ENCODE measurements at places on chromosomes 7 and 10.

- no peak for DNase-seq
These were observed 130.1 kb downstream of the SND1 start for GRCh38 chr7:127782075-127782474.

- no peak for DNase-seq
These were observed 17.9 kb downstream of the NMT2 start for GRCh38 chr10:15150563-15150962.

GRCh38 chr10:416091-416515 is 273.4 kb downstream of the DIP2C start:
- no peak for DNase-seq

- no peak for DNase-seq
These were observed 14.2 kb downstream of the ZNF365 start for GRCh38 chr10:62388328-62388727.

DNA sequence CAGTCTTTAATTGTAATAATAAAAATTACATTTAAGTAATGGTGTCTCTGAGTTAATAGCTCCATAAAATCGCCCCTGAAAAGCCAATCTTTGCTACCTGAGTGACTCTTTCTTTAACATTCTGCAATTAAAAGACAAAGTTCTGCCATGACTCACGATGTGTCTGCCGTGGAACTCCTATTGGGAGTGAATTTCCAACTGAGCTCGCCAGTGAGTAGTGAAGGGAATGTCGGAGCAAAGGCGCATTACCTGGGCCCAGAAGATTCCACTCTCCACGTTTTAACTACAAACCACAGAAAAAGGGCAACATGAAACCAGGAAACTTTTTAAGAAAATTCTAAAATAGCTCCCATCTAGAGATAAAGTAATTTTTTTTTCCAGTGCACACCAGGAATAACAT is 36.9 kb upstream of the RNF32 start:
- no peak for DNase-seq

DNA sequence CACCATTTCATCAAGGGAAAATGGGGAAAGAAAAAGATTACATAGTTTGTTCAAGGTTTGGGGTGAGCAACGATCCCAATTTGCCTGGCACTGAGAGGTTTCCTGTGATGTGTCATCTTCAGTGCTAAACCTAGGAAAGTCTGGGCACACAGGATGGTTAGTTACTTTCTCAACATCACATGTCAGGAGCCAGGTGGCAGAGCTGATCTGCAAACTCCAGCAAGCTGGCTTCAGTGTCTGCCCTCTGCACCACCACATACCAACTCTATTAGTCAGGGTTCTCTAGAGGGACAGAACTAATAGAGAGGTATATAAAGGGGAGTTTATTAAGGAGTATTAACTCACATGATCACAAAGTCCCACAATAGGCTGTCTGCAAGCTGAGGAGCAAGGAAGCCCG is 11.3 kb downstream of the ADAM12 start:
- no peak for DNase-seq

- DNase-seq: no peak
These were observed 24.5 kb downstream of the ADRB1 start for GRCh38 chr10:114068054-114068707.

DNA sequence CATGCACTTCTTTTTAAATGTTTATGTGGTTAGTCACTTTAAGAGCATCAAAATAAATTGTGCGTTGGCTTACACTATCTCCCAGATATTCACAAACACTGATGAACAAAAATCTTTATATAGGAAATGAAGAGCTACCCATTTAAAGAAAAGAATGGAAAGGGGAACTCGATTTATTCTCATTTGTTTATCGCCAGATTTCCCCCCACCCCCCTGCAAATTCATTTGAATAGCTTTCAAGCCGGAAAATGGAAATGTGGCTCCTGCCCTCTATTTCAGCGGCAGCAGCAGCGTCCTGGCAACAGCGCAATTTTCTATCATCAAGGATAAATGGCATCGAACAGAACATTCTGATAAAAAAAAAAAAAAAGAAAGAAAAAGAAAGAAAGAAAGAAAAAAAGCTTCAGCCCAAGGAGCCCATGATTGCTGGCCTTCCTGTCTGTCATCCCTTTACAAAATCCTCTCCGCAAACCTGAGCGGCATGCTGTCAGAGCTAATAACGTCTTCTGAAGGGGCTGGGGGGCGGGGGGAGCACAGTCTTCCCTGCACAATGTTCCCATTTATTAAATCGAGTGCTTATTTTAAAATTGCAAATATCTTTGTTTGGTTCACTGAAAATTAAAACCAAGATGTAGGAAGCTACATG is 13.7 kb upstream of the DLX6 start:
- DNase-seq: no peak

DNA sequence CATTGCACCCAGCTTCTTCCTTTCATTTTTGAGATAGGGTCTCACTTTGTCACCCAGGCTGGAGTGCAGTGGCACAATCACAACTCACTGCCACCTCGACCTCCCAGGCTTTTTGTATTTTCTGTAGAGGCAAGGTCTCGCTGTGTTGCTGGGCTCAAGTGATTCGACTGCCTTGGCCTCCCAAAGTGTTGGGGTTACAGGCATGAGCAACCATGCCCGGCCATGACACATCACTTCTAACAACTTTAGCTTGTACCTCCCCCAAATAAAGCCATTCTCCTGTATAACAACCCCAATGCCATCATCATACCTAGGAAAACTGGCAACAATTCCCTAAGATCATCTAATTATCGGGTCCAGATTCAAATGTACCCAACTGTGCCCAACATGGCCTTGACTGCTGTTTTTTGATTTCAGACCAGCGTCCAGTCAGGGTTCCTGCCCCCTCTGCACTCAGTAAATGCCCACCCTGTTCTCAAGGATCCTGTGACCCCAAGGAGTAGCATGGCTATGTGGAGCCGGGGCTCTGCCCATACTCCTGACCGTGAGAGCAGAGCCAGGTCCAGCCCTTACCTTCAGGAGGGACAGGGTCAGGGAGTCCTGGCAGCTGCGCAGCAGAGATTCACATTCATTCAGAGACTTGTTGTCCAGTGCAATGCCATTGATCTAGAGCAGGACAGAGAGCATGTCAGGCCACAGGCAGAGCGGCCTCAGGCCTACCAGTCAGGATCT is 102.6 kb downstream of the DLG5 start:
- DNase-seq: no peak

DNA sequence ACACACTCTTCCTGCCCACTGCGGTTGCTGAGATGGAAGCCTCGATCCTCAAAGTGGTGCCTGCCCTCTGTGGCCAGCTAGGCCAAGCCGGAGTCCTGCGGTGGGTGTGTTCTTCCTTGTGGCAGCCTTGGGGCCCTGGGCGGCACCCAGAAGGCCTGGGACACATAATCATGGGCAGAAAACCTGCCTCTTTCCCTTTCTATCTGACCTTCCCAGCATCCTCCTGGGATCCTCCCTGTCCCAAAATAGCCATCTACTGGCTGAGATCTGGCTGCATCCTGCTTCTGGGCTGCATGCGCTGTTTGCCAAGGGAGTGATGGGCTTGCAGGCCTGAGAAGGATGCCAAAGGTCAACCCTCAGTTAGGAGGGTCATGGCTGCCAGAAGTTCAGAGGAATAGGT is 23.9 kb downstream of the COL13A1 start:
- DNase-seq: no peak

DNA sequence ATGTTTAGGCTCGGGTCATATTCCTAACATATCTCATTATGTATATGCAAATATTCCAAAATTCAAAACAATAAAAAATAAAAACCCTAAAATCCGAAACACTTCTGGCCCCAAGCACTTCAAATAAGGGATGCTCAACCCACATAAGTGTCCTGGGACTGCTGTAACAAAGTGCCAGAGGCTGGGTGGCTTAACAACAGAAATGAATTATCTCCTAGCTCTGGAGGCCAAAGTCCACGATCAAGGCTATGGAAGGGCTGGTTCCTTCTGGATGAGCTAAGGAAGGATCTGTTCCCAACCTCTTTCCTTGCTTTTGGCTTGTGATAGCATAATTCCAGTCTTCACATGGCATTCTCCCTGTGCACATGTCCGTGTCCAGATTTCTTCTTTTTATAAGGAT is 181.6 kb upstream of the NFE2L3 start:
- DNase-seq: no peak

- DNase-seq: no peak
These were observed 21.0 kb upstream of the TSPAN14 start for GRCh38 chr10:80433134-80433533.

- no peak for DNase-seq
These were observed 44.9 kb upstream of the MYL10 start for GRCh38 chr7:101673951-101674350.

DNA sequence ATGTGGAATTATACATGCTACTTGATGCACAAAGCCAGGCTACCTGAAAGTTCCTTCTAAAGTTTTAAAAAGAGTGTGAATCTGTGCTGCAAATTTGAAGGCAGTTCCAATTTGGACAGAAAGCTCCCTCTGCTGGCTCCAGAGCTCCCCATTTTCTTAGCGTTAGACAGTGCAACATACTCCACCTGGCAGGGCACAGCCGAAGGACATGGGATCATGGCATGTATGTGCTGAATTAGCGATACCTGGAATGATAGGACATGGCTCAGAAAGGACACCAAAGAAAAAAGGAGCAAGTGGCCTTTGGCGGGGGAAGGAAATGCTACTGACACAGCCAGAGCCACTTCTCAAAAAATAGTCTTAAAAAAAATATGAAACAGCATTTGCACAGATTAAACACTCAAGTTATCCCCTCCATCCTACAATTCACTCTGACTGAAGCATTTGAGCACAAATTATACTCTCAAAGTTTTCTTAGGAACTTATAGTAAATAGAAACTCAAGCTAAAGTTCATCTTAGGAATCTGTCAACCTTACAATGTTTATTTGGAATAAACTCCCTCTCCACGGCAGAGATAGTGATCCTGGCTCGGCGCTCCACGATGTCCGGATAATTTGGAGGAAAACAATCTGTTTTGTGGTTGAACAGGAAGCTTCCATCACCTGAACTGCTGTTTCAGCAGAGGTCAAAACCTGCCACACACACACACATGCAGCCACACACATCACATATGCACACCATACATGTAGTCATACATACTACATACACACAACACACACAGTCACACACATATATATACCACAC is 80.0 kb downstream of the C7orf25 start:
- DNase-seq: peak; percentile 37

DNA sequence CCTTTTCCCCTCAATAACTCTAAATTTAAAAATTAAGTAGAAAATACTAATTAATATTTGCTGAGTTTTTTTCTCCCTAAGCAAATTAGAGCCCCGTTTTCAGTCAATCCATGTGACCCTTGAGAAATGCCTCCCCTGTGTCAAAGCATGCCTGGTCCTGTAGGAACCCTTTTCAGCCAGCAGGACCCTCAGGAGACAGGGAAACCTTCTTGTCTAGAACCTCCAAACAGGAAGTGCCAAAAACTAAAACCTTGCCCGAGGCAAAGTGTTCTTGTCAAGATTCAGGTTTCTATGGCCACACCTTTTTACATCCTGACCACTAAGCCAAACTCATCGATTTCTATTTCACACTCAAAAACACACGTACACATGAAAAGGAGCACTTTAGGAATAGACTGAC is 60.1 kb upstream of the NFE2L3 start:
- DNase-seq: no peak

DNA sequence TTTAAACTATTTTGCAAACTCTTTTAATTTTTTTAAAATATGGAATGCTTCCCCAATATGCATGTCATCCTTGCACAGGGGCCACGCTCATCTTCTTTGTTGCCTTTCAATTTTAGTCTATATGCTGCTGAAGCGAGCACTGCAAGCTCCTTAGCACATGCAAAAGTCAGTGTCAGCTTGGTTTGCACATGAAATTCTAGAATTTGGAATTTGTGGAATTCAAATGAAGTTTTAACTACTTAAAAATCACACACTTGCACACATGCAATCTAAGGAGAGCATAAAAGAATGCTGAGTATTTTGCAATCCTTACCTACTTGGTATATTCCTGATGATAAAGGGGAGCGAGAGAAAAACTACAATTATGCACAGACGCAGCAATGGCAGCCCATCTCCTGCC is 78.3 kb upstream of the ATP6V0A4 start:
- no peak for DNase-seq

DNA sequence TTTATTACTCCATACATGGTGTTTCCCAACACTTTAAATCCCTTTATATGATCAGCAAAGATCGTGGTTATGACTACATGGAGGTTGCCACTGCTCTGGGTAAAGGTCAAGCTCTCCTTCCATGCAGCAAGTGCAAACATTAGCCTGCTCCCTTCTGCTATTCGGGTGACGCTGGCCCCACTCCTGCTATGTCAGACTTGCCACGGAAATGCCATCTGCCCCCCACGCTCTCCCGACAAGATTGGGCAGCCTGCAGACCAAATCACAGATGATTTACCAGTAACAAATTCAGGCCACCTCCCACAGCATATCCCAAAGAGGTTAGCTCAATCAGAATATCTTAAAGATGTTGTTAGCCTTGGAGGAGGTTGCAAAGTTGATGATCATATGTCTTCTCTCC is 77.8 kb upstream of the MGMT start:
- no peak for DNase-seq

DNA sequence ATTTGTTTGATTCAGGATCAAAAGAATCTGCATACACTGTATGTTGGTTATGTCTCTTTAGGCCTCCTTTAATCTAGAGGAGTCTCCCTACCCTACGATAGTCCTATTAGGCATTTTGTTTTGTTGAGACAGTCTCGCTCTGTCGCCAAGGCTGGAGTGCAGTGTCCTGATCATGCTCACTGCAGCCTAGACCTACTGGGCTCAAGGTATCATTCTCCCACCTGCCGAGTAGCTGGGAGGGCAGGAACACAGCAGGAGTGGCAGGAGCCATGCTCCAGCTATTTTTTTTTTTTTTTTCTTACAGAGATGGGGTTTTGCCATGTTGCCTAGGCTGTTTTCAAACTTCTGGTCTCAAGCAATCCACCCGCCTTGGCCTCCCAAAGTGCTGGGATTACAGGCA is 123.0 kb upstream of the DKK1 start:
- no peak for DNase-seq

- no peak for DNase-seq
These were observed 151.5 kb downstream of the GRID1 start for GRCh38 chr10:86215046-86215445.

DNA sequence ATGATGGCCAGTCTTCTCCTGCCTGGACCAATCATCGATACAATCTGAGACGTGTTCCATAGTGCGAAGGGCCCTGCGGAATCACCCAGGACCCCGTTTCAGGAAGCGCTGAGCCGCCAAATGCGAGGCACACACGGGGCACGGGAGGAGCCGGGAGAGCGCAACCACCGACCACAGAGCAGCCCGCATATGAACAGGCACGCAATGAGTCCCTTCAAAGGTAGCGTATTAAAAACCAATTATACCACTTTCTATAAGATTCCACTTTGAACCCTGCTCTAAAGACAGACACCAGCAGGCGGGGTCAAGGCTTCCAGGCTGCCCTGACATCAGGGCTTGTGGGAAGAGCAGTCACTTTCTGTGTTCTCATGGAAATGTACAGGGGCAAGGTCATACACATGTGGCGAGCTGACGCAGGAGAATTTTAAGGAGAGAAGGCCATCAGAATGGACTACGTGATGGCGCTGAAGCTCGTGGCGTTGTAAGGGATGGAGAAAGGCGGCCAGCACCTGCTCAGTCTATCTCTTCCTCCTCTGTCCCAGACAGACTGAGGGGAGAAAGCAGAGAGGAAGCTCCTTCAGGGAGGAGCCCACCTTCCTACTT is 46.2 kb downstream of the AMZ1 start:
- DNase-seq: no peak
